ENCODE measurements at places on chromosomes 11 and 22.

DNA sequence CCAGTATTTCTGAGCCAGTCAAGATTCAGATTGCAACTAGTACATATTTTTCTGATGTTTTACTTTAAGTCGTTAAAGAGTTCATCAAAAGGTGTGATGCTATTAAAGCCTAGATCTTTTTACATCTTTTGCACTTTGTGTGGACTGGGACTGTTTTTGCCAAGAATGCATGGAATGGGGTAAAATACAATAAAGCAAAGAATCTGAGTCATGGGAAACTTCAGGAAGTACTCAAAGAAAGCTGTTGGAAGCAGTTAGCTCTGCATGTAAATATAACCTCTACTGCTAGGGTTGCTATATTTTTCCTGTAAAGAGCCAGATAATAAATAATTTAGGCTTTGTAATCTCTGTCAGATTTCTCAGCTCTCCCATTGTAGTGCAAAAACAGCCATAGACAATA is 20.9 kb downstream of the ATXN10 start:
- no peak for DNase-seq

GRCh38 chr11:134432776-134433175 is 20.7 kb upstream of the B3GAT1 start:
- DNase-seq, result no peak

DNA sequence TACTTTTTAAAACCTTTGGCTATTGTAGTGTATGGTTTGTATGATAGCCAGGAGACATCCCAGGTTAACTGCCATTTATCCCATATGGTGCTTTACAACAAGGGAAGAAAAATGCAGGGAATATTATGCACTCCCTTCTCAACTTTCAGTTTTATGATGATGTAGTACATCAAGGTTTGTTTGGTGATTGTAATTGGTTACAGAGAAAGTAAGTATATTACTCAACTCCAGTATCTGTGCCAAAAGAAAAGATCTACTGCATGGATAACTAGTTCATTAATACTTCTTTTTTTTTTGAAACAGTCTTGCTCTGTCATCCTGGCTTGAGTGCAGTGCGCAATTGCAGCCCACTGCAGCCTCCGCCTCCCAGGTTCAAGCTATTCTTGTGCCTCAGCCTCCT is 65.3 kb downstream of the BCL2L13 start:
- no peak for DNase-seq

- DNase-seq, result no peak
Observed at GRCh38 chr22:28480000-28480715, 199.5 kb downstream of the TTC28 start.

DNA sequence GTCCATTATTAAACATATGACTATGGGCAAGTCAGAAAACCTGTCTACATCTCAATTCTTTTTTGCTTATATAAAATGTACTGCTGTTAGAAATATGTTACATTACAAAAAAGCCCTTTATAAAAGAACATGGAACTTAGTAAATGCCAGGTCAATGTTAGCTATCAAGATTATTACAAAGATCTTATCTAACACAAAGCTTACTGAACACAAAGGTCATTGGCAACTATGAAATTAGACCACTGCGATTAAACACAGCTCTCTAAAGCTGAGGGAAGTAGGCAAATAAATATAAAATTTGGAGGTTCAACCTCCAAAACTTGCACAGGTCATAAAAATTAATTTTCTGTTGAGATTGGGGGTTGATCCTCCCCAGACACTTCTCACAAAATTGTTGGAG is 692.8 kb upstream of the CCDC90B start:
- DNase-seq, result no peak

DNA sequence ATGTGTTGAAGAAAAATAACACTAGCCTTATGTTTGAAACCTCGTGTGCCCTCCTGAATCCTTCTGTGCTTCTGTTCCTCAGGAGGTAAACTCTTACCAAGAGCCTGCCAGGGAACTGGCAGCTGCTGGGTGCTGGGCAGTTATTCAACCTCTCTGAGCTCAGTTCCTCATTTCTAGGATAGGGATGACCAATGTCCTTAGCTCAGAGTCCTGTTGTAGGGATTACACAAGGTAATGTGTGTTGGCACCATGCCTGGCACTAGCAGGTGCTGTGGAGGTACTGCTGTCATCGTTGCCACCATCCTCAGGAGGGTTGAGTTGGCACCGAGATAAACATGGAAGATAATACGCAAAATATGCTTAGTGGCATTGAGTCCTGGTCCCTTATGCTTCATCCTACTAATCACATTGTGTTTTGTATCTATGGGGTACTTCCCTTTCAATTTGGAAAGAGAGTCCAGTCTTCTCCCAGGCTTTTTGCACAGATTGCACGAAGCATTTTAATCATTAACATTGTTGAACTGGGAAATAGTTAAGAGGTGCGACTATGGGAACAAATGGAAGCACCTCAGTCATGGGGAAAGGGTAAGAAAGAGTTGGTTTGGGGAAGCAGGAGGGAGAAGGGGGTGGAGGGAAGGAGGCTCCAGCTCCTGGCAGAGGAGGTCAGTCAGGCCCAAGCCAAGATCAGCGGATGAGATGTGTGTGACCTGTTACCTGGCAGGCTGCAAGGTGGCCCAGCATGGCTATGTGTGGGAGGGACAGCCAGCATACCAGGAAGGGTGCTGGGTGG is 56.7 kb downstream of the CABIN1 start:
- no peak for DNase-seq

DNA sequence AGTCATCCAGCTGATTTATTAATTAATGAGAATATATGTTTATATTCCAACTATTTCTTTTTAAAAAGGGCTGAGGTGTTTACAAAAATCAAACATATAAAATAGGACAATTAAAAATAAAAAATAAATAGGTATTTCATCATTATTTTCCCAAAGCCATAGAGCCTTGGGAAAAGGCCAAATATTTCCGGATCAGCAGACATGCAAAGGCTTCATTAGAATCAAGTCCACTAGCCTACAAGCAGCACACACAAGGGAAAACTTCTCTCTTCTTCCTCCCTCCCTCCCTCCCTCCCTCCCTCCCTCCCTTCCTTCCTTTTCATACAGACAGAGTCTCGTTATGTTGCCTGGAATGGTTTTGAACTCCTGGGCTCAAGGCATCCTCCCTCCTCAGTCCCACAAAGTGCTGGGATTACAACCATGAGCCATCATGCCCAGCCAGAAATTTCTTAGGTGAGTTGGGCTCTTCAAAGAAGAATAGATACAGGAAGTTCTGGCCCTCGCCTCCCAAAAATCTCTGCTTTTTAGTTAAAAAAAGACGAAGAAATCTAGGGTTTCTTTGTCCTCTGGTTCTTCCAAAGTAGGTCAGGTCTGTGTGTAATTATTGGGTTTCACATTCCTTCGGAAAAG is 121.2 kb downstream of the SIK3 start:
- DNase-seq, result no peak

DNA sequence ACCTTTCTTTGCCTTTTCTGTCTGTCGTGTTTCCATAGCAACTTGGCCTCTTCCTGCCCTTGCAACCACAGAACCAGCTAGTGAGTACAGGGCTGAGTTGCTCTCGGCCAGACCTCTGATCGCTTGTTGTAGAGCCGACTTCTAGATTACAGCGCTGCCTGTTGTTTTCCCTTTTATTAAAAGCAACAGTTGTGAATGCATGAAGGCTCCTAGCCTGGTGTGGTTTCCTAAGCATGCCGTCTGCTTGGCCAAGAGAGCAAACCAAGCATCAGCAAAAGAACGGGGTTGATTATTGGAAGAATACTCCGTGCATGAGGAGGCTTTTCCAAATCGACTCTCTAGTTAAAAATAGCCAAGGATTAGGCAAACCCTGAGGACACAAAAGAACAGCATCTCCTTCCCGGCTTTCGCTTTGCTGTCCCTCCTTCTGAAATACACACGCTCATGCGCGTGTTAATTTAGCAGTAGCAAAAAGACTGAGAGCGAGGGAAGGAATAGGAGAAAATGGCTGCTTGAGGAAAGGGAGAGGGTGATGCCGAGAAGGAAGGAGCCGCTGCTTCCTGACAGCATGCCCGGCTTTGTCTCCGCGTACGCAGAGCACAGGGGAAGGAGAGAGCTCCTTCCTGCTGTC is 71.5 kb upstream of the TTC12 start:
- DNase-seq, result peak; percentile 50

DNA sequence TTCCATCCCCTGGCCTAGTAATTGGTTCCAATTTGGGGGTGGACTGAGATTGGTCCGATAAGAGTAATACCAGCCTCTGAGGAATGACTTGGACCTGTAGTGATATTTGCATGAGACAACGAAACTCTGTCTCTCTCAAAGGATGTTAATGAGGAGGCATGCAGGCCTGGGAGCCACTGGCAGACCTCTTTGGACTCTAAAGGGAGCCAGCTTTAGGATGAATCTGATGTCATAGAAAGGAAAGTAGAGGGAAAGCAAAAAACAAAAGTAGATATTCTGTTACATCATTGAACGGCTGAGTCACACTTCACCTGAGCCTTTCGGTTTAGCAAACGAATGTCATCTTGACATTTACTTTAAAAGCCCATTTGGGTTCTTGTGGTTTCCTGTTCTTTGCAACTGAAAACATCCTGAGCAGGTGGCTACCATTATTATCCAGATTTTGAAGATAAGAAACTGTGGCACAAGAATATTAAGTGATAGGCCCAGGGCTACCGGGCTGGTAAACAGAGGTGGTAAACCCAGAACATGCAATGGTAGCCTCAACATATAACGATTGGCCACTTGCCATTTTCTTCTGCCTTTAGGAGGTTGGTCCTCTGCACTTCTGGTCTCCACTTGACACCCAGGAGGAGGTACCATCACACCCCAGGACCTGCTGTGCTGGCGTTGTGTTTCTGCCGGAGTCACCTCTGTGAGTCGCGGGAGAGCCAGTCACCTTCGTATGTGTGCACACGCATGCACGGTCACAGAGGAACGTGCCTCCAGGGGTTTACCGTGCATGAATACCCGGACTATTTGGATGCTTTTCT is 42.7 kb downstream of the RTL6 start:
- no peak for DNase-seq

- DNase-seq, result no peak
Observed at GRCh38 chr11:130180896-130181294, 21.3 kb downstream of the ST14 start.

GRCh38 chr22:31327806-31328543 is 18.2 kb downstream of the PATZ1 start:
- peak; percentile 13 for DNase-seq

DNA sequence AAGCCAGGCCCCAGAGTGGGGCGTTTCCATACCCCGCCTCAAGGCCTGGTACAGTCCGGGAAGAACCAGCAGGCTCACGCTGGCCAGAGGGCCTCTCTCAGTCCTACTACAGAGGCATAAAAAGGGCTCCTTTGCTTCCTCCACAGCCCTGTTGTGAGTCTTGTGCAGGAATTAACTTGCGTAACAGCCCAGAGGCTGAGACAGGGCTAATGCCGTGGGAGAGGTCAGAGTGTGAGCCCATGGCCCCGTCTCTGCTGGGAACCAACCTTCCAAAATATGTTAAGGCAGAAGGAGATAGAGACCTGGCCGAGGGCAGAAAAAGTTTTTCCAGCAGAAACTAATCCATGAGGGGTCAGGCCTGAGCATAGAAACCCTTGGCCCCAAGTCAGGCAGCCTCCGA is 19.9 kb upstream of the TMEM184B start:
- DNase-seq, result no peak

DNA sequence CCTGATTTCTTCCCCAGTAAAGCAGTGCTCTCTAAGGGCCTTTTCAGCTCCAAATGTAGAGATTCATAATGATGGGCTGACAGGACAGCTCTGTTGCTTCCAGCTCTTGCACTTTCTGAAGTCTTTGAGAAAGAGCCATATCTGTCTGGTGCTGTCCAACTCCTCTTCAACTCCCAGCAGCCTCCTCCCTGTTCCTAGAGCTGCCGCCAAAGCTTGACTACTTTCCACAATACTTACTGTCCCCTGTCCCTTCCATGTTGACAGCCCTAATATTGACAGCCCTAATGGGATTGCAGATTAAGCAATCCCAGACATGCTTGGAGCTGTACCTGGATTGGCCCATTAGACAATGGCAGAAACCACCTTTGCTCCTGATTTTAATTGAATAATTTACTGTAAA is 29.6 kb downstream of the INSC start:
- no peak for DNase-seq

GRCh38 chr11:65315204-65315865 is 669 bp downstream of the CDC42EP2 start:
- DNase-seq, result peak; percentile 78

DNA sequence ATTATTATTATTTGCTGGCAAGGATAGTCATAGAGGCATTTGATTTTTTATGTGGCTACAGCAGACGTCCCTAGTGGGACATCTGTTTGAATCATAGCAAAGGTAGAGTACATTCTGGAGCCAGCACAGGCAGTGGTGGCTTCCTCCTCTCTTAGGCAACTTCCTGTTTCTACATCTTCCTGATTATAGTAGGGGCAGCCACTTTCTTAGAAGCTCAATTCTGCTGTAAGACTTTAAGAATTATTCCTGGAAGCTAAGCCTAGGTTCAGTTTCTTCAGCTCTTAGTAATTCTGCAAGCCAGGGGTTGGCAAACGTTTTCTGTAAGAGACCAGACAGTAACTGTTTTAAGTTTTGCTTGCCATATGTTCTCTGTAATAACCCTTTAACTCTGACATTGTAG is 129.3 kb upstream of the TENM4 start:
- no peak for DNase-seq

DNA sequence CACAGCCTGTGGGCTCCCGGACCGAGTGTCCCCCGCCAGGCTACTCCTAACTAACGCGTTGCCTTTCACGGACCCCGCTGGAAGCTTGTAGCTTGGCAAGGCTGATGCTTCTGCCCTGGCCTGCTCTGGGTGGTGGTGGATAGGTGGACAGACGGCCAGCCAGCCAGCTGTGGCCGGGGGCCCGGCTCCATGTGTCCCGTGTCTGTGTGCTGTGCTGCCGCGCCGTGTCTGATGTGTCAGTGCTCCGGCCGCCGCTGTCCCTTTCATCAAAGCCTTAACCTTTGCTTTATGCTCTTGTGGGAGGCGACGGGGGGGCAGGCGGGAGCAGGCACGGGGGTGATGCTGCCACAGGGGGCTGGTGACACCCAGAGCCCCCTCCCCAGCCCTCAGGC is 5.0 kb downstream of the CCDC188 start:
- no peak for DNase-seq

DNA sequence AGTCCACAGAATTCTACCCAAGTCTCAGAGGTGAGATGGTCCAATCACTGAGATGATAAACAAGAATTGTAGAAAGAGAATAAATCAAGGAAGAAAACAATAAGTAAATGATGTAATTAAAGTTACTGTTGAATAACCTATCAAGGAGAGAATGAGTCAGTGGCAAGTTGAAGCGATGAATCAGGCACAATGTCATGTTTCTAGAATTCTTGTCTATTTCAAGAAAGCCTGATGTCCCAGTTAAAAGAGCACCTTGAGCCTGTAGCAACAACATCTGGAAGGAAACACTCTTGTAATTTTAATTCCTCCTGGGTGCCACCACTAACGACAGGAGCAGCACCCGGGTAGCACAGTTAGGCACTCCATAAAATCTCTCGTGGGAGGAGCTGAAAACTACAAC is 67.9 kb upstream of the SLC35C1 start:
- no peak for DNase-seq

- no peak for DNase-seq
Observed at GRCh38 chr11:46367916-46368267, 13.6 kb upstream of the MDK start.

- no peak for DNase-seq
Observed at GRCh38 chr11:83725269-83725560, 439.0 kb upstream of the CCDC90B start.
